ENCODE measurements at places on chromosomes 4 and X.

- DNase-seq = no peak
These were observed 70.1 kb downstream of the PRSS12 start for GRCh38 chr4:118282692-118283091.

DNA sequence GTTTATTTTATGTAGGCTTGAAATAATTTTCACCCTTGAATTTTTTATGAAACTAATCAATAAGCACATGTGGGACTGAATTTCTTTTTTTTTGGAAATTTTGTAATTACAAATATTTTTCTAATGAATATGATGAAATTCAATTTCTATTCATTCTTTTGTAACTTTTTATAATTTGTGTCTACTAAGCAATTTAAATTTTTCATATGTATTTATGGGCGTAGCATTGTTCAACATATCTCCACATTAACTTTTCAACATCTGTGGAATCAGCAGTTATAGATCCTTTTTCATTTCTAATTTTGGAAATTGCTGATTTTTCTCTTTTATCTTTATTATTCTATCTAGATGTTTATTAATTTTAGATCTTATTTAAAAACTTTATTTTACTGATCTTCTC lies 1320.3 kb downstream of the C4orf33 start:
- no peak for DNase-seq

GRCh38 chr4:146637621-146638332 lies 916 bp upstream of the POU4F2 start:
- no peak for DNase-seq

- no peak for DNase-seq
These were observed 122.3 kb upstream of the TBL1X start for GRCh38 chrX:9342561-9343051.

GRCh38 chrX:440636-441035 lies 53.9 kb upstream of the PPP2R3B start:
- no peak for DNase-seq

Data from activated T-cell treated with anti-CD3 and anti-CD28 coated beads for 48 hours (primary cell).